IMR-90 (cell line): ENCODE measurements at places on chromosomes 1 and 21. TPM values are rescaled to one million over a fixed set of nuclear protein-coding genes. Genes with fewer than 3 reads are reported as not detected.

The KRTAP10-4 gene
- not detected in 2 replicates for total RNA-seq

DNA sequence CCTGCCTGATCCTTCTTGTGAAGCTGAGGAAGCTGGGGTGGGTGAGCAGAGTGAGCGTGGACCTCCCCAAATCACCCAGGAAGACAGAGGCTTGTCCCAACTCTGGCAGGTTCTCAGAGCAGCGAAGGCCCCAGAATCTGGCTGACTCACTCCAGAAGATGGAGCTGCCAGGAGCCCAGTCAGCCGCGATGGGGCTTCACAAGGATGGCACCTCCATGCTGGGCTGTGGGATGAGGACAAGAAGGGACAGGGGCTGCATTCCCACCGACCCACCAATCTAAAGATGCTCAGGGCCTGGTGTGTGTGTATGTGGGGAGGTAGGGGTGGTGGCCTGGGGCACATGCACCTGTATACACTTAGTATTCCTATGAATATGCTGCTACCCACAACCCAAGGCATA lies 52.9 kb downstream of the ATP1A1 start:
- no peak for DNase-seq

DNA sequence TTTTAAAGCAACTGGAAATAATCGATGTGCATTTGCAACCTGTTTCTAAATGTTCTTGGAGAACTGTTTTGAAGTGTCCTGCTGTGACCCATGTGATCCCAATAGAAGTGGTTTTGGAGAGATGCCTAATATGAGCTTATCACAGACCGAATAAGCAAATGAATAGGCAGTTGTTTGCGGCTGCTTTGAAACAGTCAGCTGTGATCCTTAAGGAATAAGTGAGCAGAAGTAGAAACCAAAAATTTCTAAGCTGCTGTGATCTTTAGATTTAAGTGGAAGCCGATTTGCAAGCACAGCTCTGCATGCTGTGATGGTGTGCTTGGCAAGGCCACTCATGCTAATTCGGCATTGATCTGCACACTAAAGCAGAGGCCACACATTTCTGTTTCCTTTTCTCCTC lies 329.5 kb upstream of the DUSP10 start:
- DNase-seq = no peak

DNA sequence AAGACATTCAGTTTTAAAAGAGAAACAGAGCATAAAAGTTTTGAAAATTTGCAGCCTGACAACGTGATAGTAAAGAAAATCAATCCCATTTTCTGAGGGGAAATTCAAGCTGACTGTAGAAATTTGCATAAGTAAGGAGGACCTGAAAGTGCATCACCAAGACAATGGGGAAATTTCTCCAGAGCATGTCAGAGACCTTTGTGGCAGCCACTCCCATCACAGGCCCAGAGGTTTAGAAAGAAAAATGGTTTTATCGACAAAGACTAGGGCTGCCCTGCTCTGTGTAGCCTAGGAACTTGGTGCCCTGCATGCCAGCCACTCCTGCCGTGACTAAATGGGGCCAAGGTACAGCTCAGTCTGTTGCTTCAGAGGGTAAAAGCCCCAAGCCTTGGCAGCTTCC lies 1640.2 kb upstream of the PRMT6 start:
- no peak for DNase-seq

DNA sequence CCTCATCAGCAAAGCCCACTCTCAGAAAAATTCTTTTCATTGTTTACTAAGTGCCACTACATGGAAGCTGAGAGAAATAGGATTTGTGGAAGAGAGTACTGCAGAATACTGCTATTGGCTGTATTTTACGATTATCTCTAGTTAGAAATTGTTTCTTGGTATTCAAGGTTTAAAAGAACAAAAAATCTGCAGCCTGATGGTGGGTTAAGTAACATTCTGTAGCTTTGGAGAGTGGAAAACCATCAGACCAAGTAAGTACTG lies 27.3 kb downstream of the PTTG1IP start:
- DNase-seq = no peak

The C1orf116 gene
- under 0.01 TPM in 1 of 2 replicates, not detected in the other for total RNA-seq

The CFAP141 gene
- not detected in 2 replicates for total RNA-seq

GRCh38 chr21:37450445-37450941 lies 83.9 kb downstream of the DYRK1A start:
- DNase-seq = peak; percentile 58

- no peak for DNase-seq
Observed at GRCh38 chr1:118101515-118101844, 83.5 kb downstream of the SPAG17 start.

DNA sequence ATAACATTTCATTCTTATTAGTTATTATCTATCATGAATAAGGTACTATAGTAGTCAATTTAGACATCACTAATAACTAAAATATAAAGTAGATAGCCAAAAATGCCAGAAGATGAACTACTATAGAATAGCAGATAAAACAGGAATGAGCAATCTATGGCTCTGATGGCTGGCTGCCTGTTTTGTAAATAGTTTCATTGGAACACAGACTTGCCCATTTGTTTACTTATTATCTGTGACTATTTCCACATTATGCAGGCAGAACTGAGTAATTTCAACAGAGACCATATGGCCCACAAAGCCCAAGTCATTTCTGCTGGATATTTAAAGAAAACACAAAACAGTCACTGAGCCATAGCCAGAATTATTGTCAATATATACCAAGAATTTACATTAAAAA lies 222.1 kb downstream of the COL24A1 start:
- DNase-seq = peak; percentile 31

- DNase-seq = no peak
Observed at GRCh38 chr1:71657891-71658679, 577.2 kb upstream of the ZRANB2 start.

DNA sequence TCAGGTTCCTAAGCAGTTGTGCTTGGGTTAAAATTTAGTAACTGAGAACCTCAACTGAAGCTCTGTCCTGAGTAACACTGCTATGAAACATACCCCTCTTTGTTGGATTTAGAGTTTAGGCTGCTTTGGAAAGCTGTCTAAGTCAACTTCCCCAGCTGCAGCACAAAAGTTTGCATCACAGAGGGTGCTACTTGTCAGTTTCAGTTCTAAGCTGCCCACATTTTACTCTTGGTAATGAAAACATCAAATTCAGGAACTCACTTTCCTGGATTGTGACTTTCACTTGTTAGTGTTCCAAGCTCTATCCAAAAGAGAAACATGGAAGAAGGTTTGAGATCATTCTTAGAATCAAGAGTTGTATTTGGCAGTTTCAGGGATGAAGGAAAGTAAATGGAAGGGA lies 191.7 kb upstream of the NFIA start:
- DNase-seq = no peak

- DNase-seq = no peak
Observed at GRCh38 chr1:11156963-11157362, 32.2 kb upstream of the ANGPTL7 start.

GRCh38 chr1:934991-935750 lies 11.4 kb downstream of the SAMD11 start:
- no peak for DNase-seq

DNA sequence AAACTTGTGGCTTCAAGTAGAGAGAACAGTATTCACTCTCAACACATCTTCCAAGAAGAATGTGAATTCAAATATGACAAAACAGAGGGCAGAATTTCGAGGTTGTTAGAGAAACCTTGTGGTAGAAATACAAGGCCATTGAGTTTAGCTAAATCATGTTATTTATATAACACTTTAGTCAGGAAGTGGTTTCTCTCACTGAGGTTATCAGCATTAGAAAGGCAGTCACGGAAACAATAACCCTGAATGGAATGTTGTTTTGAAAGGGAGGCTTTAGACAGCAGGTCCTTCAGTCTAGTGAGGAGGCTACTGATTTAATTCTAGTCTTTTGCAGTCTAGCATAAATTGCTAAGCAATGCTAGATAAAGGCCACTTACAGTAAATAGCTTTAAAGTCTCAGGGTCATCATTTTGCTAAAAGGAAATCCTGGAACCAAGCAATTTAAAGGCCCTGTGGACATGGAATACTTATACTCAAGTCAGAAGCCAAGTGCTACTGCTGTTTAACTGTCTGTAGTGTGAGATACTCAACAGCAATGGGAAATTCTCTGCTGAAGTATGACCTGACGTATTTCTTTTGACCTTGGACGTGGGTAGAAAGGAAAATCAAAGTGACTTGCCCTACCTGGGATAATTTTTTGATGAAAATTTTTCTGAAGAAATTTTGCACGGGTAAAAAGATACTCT lies 89.0 kb upstream of the CHODL start:
- DNase-seq = no peak

DNA sequence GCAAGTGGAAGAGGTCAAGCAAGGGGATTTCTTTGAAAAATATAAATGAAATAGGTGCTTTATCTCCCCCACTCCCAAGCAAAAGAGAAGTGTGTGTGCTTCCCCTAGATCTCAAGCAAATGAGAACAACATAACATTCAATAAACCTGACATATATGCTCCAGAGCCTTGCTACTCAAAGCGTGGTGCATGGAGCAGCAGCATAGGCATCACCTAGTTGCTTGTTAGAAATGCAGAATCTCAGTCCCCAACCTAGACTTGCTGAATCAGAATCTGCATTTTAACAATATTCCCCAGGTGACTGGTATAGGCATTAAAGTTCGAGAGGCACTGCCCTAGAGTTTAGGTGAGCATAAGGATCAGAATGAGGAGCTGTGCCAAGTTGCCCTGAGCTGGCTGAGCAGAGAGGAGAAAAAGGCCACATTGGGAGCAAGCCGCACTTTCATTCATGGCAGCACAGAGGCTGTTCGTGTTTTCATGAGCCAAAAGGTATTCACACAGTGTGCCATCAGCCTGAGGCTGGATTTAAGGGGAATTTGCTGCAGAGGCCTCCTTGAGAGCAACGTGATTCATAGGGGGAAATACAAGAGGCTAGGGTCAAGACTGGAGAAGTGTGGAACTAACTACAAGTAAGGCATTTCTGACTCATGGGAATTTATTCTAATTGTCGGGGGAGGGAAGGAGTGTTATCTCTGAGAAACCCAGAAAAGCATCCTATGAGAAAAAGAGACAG lies 14.3 kb upstream of the LPAR3 start:
- peak; percentile 71 for DNase-seq

DNA sequence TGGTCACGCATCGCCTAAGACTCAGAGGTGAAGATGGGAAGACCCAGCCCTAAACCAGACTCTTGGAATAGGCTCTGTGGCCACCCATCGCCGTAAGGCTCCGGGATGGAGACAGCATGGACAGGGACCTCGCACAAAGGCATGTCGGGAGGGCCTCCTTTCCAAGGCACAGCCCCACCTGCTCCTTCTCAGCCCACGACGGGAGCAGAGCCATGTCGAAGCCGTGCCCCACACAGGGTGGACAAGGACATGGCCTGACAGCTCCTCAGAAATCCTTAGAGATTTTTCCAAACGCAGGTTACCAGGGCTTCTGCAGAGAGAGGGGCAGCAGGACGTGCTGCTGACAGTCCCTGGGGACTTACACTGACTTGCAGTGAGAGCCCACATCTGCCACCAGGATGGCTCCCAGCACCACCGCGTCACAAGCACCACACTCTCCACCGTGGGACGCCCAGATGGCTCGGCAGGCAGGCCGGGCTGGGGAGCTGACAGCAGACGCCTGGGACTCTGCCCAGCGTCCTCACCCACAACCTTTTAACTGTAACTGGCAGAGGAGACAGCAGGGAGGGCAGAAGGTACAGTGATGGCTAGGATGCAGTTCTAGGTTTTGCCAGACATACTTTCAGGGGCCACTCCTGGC lies 12.0 kb downstream of the SSU72 start:
- DNase-seq = no peak

The ETV3L gene
- not detected in 2 replicates for total RNA-seq

DNA sequence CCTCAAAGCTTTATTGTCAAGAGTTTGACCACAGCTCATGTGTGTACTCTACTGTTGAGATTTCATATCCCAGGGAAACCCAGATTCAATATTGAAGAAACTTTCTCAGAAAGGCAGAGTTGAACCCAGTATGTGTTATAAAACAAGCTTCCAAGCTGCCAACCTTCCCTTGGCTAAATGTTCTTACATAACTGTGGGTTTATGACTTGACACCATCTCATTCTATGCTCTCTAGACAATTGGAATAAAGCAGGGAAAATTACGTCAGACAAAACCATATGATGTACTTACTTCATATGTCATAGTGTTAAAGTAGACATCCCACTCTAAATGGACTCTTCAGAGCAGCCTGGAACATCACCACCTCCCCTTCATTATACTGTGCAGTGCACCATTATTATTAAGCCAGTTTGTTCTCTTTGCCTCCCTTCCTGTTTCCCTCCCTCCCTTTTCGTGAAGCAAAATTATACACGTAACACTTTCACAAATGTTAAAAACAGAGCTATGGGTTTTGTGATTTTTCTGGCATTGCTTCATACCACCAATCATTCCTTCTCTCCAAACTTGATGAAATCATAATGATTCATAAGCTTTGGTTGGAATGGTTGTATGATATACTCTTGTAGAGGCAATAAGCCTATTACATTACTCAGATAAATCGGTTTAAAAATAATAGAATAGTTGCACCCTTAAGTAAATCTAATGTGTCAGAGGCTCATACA lies 507.2 kb downstream of the LTN1 start:
- peak; percentile 80 for DNase-seq

The HCRTR1 gene
- not detected in 2 replicates for total RNA-seq

DNA sequence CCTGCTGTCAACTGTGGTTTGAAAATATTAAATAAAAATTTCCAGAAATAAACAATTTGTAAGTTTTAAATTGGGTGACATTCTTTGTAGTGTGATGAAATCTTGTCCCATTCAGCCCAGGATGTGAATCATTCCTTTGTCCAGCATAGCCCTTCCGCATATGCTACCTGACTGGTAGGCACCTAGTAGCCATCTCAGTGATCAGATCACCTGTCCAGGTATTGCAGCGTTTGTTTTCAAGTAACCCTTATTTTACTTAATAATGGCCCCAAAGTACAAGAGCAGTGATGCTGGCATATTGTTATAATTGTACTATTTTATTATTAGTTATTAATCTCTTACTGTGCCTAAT lies 351.6 kb upstream of the B3GALT2 start:
- DNase-seq = no peak

The CLCA1 gene
- total RNA-seq = not detected in 2 replicates

DNA sequence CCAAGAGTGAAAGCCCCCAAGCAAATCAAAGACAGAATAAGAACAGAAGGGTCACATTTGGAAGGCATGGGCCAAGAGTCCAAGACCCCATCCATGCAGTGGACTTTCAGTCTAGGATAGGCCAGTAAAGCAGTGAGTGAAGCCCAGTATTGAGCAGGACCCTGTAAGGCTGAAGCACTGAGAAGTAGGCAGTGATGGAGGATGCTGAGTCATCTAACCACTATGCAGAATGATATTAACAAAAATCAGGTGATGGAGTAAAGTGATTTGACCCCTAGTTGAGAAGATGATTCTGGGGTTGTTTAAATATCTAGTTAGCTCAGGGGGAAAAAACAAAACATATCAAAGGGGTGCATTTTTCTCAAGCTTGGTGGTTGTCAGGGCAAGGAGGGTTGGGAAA lies 308.7 kb upstream of the PLXNA2 start:
- DNase-seq = no peak
